Ascending aorta (tissue), 2 donors: ENCODE measurements at places on chromosomes 7 and 10. TPM values are rescaled to one million over a fixed set of nuclear protein-coding genes. Genes with fewer than 3 reads are reported as not detected.

Gene BTBD16
- total RNA-seq, result not detected

Gene KIAA1217
- 13.0 TPM for total RNA-seq

Gene CNTNAP2
- not detected for total RNA-seq

Gene MALRD1
- total RNA-seq, result not detected

Gene MMP21
- total RNA-seq, result not detected
